ENCODE measurements at places on chromosomes 7 and 10.

DNA sequence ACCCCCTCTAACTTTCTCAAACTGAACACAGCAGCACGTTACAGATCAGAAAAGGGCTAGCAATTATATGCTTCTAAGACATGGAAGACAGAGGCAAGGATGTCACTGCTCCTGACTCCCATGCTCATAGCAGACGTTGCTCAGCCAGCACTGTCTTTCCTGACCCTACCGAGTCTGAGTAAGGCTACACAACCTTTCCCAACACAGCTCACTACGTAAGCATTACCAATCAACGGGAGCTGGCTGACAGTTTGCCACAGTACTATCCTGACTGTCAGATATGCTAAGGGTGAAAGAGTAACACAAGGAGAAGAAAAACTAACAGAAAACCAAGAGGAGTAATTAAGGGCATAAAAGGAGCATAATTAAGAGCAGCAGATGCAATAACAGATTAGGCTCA is 171.2 kb downstream of the CHCHD3 start:
- no peak for DNase-seq

- DNase-seq: no peak
Measured at GRCh38 chr10:49309691-49310411, 10.9 kb downstream of the C10orf71 start.

DNA sequence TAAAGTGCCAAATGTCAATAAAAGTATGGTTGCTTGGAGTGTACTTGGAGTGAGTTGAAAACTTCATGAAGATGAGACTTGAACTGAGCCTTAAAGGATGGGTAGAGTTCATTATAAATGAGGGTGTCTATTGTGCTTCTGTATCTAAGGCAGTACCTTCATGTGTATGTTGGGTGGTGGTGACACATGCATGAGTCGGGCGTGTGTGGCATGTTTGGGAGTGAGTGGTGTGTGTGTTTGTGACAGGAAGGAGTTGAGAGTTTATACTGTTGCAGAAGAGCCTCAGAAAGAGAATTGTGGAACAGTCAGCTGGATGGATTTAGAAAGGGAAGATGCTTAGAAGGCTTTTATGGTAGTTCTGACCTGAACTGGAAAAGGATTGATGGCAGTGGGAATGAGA is 6.0 kb upstream of the ZRANB1 start:
- peak; percentile 11 for DNase-seq

- no peak for DNase-seq
Measured at GRCh38 chr10:35342183-35342753, 6.0 kb downstream of the CCNY start.

GRCh38 chr10:130994845-130995244 is 316.7 kb downstream of the TCERG1L start:
- no peak for DNase-seq

DNA sequence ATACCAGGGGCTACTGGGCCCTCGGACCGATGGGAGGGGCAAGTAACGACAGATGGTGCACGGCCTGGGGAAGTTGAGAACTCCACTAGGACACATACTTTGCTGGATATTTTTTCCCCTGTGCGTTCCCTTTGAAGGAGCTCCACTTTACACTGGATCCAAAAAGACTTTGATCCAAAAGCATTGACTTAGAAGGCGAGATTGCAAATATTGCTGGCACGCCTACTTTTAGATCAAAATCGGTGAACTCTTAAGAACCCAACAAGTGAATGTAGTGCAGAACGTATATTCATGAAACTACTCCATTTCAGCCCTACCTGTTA is 436 bp upstream of the SLC25A13 start:
- no peak for DNase-seq

DNA sequence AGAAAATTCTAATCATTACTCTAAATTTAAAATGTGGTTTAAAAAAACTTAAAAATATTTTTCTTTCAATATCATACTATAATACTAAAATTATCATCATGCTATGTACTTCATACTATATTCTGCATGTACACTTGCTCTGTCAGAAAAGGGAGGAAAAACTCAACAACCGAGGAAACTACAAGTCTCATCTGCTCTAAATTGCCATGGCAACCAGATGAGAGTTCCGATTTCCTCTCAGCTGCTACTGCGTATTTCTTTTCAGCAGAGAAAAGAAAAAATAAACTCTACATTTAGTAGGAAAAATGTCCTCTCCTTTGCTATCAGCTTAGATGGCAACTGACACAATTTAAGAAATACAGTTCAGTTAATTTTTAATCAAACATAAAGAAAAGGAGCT is 178.9 kb downstream of the SRPK2 start:
- no peak for DNase-seq

GRCh38 chr7:71625545-71625944 is 493.6 kb downstream of the GALNT17 start:
- DNase-seq: no peak

GRCh38 chr10:128178302-128178958 is 52.2 kb upstream of the MKI67 start:
- DNase-seq: peak; percentile 18

- no peak for DNase-seq
Measured at GRCh38 chr7:17402628-17403278, 104.3 kb downstream of the AHR start.

GRCh38 chr7:139950881-139951525 is 111.7 kb downstream of the PARP12 start:
- DNase-seq: peak; percentile 5

DNA sequence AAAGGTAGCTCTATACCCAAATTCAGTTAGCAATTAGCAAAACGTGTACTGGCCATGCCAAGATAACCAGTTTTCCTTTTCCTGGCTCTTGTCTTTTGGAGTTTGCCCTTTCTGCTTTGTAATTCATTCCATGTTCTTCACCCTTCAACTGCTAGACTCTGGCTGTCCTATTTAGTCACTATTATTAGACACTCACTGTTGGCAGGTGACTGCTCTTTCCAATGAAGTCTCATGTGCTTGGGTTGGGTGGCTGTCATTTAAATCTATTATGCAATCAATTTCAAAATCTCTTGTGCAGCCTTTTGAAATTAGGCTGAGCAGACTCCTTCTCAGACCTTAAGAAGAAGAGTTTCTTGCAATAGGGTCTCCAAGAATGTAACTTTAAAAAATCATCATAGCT is 266.5 kb downstream of the GPR158 start:
- DNase-seq: no peak

GRCh38 chr7:123367484-123368122 is 166.8 kb downstream of the IQUB start:
- DNase-seq: peak; percentile 45

GRCh38 chr7:98368716-98369115 is 32.2 kb downstream of the BAIAP2L1 start:
- DNase-seq: no peak
